ENCODE measurements at places on chromosomes 11 and 22. TPM values are rescaled to one million over a fixed set of nuclear protein-coding genes. Genes with fewer than 3 reads are reported as not detected.

Gene TRIM5
- 27.7 TPM for total RNA-seq

DNA sequence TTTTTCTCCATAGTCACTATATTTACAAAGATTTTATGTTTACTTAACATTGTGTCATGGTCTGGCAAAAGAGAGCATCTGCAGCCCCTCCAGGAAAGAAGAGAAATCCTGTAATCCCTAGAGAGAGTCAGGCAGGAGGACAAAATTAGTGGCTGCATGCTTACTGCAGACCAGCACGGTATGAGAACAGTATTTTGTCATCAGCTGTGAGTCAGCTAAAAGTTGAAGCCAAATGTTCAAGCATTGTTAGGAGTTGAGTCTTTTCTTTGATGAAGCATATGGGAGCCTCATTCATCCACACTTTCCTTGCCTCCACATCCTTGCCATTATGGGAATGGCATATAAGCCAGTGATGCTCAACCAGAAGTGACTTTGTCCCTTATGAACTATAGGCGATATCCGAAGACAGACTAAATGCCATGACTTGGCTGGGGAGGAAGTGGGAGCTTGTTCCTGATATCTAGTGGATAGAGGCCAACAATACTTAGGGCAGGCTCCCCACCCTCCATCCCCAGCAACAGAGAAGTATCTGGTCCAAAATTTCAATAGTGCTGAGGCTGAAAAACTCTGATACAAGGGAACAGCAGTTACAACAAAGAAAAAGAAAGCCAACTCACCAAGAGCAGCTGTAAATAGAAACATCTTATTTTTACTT lies 112.0 kb upstream of the OR5AK2 start:
- DNase-seq, result no peak

GRCh38 chr22:35488513-35488912 lies 52.1 kb upstream of the RASD2 start:
- no peak for DNase-seq

GRCh38 chr11:65394125-65394536 lies 7.7 kb downstream of the FRMD8 start:
- no peak for DNase-seq

- no peak for DNase-seq
These were observed 85.2 kb upstream of the LINC01488 start for GRCh38 chr11:69396051-69396947.

All from kidney (tissue), 22 donors.